Activated T-cell treated with anti-CD3 and anti-CD28 coated beads, Interleukin-2, amount 50 U/mL, for 1 hour (primary cell): ENCODE measurements at places on chromosomes 3 and 15.

GRCh38 chr3:156251424-156251823 lies 131.0 kb downstream of the KCNAB1 start:
- DNase-seq = no peak

DNA sequence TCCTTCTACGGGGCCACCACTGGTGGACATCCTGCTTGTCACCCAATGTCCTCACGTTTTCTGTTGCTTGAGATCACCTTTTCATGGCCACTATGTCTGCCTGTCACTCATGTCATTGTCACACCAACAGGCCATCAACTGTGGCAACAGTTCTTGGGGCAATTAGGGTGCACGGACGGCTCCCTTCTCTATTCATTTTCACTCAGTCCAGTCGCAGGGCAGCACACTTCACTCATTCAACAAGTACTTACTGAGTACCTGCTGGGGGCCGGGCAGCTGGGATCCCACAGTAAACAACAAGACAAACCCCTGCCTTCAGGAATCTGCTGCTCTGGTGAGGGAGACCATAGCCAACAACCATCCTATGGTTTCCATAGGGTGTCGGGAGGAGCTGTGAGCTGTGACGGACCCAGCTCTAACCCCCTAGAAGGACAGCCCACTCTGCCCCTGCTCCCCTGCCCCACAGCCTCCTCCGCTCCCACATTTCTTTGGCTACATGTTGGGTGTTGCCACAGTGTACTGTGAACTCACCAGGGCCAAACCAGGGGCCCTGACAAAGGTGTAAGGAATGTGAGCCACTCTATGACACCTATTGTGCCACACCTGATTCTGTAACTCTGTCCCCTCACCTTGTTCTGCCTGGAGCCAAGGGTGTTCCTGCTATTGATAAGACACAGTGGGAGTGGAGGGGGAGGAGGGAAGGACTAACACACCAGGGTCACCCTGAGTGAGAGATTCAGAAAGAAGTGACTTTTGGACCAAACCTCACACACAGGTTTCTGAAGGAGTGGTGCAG lies 1.9 kb downstream of the VILL start:
- DNase-seq = peak; percentile 14

- DNase-seq = no peak
These were observed 306.8 kb upstream of the ATP11B start for GRCh38 chr3:182486463-182486862.

DNA sequence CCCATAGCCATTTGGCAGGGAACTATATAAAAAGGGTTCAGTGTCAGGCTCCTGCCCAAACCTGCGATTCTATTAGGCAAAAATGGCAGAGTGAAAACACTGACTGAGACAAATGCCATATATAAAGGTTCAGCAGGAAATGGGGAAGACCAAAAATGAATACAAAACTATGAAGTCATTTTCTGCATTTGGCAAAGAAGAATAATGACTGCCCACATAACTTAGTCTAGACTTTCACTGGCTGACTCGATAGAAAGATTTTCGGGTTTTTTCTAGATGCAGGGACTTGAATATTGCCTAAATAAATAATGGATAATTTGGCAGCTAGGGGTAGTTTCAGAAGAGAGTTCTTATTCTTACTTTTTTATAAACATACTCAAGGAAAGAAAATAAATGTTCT lies 178.0 kb downstream of the TPRG1 start:
- DNase-seq = no peak

GRCh38 chr3:160758929-160759577 lies 3.0 kb downstream of the PPM1L start:
- DNase-seq = no peak

DNA sequence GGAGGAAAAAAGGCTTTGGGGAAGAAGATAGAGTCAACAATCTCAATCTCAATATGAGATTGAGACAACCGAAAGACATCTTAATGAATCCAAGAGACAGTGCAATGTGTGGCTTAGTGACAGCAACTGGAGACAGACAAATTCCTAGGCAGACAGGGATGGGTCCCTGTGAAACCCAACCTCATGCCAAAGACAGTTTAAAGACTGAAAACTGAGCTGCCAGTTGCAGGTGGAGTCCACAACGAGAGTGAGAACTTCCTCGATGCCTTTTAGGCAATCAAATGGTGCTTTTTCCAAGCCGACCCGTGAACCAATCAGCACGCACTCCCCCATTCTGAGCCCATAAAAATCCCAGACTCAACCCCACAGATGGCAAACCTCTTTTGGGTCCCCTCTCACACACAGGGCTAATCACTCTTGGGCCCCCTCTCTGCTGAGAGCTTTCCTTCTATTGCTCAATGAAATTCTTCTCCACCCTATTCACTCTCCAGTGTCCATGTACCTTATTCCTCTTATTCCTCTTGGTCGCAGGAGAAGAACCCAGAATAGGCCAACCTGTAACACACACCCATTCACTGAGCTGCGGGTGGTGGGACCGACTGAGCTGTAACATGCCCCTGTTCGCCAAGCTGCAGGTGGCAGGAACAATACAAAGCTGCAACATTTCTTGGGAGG lies 34.8 kb downstream of the ZMAT3 start:
- no peak for DNase-seq

GRCh38 chr3:149967086-149967685 lies 3.5 kb downstream of the PFN2 start:
- no peak for DNase-seq

DNA sequence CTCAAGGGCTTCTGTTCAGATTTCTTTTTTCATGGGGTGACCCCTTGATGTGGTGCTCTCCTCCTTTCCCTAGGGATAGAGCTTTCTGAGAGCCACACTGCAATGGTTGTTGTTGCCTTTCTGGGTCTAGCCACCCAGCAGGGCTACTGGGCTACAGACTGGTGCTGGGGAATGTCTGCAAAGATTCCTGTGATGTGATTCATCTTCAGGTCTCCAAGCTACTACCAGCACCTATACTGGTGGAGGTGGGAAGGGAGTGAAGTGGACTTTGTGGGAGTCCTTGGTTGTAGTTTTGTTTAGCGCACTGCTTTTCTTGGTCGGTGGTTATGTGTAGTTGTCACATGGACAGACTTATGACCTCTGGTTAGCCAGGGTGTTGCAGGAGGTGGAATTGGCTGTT lies 392.3 kb upstream of the CNTN6 start:
- DNase-seq = no peak

- DNase-seq = no peak
These were observed 152.3 kb downstream of the IGF1R start for GRCh38 chr15:98800437-98801233.

DNA sequence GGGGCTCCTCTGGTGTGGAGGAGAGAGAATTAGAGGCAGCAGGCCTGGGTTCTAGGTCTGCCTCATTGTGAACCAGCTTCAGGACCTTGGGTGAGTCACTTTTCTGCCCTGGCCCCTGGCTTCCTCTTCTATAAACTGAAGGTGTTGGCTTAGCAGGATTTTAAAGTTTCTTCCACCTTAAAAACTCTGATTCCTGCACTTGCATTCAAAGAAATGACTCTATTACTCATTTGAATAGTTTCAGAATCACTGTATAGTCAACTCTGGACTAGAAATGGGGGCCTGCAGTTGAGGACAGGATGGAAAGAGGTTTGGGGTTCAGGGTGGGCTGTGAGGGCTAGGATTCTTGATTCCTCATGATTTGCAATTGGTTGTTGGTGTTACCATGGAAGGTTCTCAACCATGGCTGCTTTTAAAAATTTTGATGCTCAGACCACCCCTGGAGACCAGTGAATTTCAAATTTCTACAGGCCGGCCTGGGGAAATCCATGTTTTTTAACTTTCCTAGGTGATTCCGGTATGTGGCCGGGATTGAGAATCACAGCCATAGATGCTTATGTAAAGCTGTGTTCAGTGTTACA lies 19.9 kb downstream of the SMAD3 start:
- no peak for DNase-seq

DNA sequence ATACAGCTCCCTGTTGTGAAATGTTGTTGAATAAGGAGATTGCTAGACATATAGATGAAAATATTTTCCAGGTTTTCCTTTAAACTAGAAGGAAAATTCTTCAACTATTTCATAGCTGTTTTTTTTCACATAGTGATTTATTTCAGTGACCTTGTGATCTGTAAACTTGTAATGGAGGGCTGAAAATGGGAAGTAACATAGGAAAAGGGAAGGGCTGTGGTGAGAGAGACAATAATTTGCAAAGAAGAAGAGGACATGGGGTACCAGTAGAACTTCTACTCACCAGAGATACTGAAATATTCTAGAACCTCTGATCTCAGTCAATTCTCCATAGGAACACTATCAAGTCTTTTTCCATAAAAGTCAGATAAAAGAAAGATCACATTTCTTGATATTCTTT lies 60.4 kb downstream of the PLS1 start:
- no peak for DNase-seq

DNA sequence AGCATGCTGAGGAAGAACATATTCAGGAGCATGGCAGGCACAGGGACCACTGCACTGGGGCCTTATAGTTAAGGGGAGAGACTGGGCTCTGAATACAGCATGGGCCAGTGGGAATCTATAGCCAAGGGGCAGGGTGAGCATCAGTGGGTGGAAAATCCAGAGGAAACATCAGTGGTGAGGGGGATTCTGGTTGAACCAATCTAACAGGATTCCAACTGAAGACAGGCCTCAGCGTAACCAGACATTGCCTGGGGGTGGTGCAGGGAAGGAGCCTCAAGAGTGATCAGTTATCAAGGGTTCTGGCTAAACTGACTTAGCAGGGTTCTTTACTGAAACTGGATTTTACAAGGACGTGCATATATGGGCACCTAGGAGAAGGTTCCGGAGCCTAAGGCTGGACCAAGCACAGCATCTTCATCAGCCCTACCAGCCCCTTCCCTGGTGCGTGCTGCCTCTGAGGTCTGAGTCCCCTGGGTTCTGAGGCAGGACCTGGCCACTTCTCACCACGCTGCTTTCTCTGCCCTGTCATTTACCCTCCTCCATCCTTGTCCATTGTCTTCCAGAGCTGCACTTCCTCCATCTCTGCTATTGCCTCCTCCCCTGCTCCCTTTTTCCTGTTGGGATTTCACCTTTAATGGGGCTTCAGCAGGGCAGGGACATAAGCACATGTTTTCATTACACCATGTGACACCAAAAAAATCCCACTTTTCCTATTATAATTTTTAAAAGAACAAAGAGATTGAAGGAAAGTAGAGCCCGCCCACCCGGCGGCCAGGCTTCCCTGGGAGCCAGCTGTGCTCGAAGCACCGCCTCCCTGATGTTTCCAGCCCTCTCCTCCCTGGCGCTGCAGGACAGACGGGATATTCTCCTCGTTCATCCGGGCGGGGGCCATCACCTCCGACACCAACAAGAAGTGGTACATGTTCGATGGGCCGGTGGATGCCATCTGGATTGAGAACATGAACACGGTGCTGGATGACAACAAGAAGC lies 52.1 kb downstream of the DNAH1 start:
- DNase-seq = no peak

- no peak for DNase-seq
These were observed 87.9 kb downstream of the CHST2 start for GRCh38 chr3:143207338-143207961.

GRCh38 chr3:119665954-119666559 lies 5.7 kb upstream of the POPDC2 start:
- DNase-seq = no peak

- DNase-seq = no peak
These were observed 81.1 kb downstream of the CHSY1 start for GRCh38 chr15:101170568-101171350.

DNA sequence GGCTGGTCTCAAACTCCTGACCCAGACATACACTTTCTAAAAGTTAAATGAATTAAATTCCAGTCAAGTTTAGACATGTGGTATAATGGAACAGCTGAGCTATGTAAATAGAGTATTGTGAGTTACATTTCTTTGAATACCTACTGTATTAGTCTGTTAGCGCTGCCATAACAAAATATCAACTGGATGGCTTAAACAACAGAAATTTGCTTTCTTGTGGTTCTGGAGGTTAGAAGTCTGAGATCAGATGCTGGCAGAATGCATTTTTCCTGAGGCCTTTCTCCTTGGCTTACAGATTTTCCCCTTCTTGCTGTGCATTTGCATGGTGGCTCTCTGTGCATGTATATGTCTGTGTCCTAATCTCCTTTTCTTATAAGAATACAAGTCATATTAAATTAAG lies 101.5 kb upstream of the TGFBR2 start:
- DNase-seq = no peak

DNA sequence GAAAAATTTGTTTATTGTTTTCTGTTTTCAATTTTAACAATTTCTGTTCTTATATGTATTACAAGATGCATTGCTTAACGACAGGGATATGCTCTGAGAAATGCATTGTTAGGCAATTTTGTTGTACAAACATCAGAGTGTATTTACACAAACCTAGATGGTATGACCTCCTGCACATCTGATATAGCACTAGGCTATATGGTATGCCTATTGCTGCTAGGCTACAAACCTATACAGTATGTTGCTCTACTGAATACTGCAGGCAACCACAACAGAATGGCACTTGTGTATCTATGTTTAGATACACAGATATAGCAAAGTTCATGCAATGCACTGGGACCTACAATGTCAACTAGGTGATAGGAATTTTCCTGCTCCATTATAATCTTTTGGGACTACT lies 70.1 kb downstream of the SUCNR1 start:
- no peak for DNase-seq

GRCh38 chr3:193964517-193964880 lies 171.4 kb upstream of the HES1 start:
- no peak for DNase-seq

DNA sequence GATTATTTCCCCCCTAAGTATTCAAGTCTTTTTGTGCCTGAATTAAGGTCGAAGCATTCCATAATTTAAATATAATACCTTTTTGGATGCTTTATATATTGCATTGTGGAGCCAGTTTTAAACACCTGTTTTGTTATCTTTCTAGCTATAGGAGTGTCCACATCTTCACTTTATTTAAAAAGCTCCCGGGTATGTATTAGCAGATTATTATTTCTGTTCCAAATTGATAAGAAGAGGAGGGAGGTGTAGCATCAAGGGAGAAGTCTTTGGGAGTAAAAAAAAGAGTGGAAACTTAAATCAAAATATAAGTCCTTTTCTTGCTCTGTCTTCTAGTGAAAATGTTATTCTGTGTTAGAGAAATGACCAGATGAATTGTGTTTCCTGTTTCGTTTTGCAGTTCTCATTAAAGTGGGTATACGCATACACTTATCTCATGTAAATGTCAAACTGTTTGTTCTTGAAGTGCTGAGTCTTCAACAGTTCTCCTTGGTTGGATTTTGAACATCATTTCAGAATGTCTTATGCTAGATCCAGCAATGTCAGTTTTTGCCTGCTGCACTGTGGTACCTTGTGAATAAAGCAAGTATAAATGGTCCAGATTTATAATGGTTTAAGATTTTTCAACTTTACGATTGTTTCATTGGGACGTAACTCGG lies 105.8 kb downstream of the FNDC3B start:
- no peak for DNase-seq

GRCh38 chr15:60880949-60881348 lies 348.2 kb downstream of the RORA start:
- DNase-seq = no peak

DNA sequence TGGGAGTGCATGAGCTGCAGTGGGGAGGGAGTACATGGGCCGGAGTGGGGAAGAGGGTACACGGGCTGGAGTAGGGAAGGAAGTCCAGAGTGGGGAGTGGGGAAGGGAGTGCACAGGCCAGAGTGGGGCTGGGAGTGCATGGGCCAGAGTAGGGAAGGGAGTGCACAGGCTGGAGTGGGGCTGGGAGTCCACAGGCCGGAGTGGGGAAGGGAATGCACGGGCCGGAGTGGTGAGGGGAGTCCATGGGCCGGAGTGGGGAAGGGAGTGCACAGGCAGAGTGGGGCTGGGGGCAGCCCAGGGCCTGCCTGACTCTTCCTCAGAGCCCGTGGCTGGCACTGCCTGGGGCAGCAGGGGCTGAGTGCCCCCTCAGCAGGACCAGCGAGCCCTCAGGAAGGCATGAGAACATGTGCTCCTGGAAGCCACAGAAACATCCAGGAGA lies 40.7 kb downstream of the KLF15 start:
- DNase-seq = no peak

- DNase-seq = no peak
These were observed 124.5 kb upstream of the TBL1XR1 start for GRCh38 chr3:177321819-177322218.
